ENCODE measurements at places on chromosomes 6 and 20.

DNA sequence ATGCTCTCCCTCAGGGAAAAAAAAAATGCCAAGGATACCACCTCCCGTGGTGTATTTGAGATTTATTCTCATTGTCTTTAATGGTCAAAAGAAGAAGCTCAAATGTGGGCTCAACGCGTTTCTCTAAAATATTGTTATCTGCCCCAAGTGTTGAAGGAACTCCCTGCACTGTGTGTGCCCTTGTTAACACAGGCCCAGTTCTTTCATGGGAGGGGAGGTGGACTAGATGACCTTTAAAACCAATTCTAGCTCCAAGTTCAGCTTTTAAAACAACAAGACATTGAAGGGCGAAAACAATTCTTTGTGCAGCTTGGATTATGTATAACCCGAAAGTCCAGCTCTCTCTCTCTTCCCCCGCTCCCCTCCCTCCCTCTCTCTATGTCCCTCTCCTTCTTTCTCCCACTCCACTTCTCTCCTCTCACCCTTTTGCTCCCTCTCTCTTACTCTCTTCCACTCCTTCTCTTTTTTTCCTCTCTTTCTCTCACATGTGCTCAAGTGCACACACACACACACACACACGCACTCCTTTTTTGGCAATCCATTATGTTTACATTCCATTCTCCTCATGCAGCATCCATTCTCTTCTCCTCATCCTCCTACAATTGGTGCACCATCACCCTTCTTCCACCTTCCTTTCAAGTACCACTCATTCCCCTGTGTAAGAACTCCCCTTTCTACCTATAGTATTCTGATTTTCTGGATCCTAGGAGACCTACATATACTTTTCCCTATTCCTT lies 8.5 kb downstream of the HLA-DMB start:
- DNase-seq, result no peak

- no peak for DNase-seq
Observed at GRCh38 chr20:13492001-13492481, 146.7 kb downstream of the TASP1 start.

DNA sequence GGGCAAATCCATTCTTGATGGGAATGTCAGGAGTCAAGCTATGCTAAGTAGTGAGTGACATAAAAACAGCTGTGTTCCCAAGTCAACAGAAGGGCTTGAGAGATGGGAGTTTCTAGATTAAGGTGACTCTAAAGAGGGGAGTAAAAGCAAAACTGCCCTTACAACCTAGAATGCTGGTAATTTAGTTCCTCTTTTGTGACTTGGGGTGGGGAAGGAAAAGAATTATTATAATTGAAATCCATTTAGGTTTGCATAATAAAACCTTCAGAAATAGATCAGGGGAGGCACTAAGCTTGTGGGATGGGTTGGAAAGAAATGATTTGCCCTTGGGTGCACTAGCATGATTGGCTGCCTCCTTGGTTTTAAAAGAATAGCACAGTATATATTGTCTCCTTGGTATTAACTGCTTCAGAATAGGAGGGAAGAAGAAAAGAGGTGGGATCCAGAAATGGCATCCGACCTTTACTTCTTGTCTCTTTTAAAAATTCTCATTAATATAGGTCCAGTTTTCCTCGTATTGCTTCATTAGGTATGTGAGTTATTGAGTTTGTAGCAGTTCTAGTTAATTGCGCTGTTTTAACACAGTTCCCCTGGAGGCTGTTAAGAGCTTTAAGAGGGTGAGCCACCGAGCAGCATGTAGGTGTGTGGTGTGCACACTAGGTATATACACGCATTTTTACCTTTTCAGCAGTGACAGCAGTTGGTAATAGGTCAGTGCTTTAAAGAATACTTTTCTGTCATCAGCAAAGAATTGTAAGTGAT lies 95.3 kb upstream of the VSTM2L start:
- no peak for DNase-seq

- no peak for DNase-seq
Observed at GRCh38 chr6:16006681-16007080, 122.2 kb upstream of the MYLIP start.

- no peak for DNase-seq
Observed at GRCh38 chr6:56637640-56638039, 5.0 kb downstream of the DST start.

GRCh38 chr6:164812706-164813105 lies 496.7 kb downstream of the C6orf118 start:
- no peak for DNase-seq

GRCh38 chr6:13079096-13079723 lies 249.1 kb downstream of the TBC1D7 start:
- DNase-seq, result no peak

DNA sequence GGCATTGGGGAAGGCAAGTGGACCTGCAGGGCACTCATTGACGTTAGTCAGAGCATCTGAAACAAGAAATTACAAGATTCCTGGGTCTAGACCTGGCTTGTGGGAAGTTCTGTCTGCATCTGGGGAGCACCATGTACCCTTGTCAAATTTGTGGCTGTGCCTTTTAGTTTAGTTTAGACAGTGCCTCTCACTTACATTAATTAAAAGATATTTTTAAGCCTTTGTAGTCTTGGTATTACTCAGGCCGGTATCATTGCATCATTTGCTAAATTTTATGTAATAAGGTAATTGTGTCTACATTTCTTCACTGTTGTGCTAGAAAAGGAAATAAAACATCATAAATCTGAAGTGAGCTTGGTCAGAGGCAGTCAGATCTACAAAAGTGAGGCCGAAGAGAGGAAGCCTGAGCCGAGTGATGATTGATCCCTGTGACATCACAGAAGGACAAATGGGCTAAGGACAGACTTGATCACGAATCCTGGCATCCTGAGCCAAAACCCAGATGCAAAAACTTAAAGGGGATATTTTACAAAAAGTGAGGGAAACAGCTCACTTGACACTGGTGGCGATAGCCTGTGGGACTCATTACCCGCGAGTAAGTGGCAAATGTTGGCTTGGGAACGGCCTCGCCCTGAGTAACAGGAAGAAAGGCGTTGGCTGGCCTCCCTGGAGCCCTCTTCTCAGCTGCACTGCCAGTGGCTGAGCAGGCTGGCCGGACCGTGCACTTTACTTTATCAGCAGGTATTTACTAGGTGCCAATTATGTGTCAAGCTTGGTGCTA lies 106.5 kb downstream of the TCP11 start:
- no peak for DNase-seq

GRCh38 chr6:30883685-30884520 lies at the start of gene DDR1:
TSS of gene DDR1 (plus strand) at chr6:30884519. CDS start at chr6:30888730, 4,211 bp downstream.
- DNase-seq, result peak; percentile 12

GRCh38 chr6:73569121-73569520 lies 48.3 kb upstream of the EEF1A1 start:
- no peak for DNase-seq

- DNase-seq, result no peak
Observed at GRCh38 chr6:29726001-29726400, 2.8 kb downstream of the HLA-F start.

DNA sequence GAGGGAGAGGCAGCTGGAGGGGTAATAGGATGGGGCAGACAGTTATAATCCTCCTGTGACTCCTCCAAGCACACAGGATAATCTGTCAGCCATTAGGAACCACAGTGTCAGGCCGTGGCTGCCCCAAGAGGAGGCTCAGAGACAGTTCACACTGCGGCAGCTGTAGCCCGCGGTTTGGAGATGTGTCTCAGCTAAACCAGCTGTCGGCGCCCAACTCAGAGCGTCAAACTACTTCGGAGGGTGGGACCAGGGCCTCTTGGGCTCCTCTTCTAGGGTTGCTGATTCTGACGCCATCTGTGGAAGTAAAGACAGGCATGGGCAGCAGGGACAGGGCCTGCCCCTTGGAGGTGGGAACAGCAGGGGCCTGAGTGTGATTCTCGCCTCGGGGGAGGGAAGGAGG lies 309.8 kb downstream of the CDC5L start:
- DNase-seq, result no peak

- peak; percentile 60 for DNase-seq
Observed at GRCh38 chr20:36645998-36646397, at the start of gene SLA2. TSS of gene SLA2 (minus strand) at chr20:36646196. CDS start at chr20:36641335, 4,861 bp downstream.

DNA sequence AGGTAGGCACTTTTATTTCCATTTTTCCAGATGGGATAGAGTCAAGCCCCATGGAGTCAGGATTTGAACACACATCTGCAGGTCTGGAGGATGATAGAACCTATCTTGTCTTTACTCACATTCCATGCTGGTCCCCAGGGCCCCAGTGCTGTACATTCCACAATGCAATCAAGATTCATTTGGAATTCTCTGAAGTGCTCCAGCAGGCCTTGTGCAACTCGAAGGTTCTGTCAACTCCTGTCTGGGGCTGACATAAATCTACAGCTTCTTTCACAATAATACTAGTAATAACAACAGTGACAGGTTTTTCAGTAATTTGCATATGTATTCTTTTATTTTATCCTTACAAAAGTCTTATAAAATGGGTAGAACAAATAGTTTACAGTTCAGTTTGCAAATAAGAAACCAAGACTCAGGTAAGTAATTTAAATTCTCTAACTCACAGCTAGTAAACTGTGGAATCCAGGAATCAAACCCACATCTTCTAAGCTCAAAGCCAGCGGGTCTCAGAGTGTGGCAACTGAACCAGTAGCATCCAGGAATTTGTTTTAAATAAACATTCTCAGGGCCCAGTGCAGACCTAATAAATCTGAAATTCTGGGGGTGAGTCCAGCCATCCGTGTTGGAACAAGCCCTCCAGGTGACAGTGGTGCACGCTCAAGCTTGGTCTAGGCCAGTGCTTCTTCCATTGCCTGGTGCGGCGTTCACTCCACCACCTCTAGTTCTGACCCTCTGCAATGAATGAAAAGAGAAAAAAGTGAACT lies 137.0 kb upstream of the TNFAIP3 start:
- DNase-seq, result no peak

- no peak for DNase-seq
Observed at GRCh38 chr6:151075527-151075926, 164.2 kb upstream of the AKAP12 start.

DNA sequence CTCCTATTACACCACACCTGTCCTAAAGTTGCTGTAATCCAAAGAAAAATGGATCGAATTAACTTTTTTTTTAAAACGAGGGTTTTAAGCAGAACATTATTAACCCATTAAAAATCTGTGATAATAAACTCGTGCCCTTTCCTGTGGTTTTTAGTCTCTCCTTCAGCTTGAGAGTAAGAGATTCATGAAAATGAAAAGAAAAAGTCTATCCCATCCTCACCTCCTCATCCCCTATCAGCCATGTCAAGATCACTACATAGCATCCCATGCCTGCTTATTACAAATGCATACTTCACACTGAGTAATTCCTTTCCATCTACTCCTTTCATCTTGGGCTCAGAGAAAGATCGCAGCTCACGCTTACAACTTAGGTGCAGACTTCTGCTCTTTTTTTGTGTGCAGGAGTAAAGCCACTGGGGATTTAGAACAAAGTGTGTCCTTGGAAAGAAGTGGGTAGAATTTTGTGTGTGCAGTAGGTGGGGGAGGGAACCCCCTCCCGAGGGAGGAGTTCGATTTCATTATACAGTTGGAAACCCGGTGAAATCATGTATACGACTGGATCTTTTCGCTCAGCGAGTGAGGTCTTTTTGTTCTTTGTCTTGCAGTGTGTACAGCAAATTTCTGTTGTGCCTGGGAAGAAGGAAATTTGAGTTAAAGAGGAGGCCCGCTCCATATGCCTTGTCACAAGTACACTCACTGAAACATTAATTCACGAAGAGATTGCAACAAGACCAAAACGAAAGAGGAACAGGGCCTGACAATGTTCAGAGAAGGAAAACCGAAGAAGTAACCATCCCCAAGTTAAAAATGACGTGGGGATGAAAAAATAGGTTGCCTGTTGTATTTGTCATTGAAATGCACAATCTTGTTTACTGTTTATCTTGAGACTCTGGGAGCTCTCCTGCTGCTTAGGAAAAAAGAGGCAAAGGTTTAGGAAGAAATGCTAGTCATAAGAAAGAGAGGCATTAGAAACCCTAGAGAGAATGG lies 146.5 kb upstream of the ZNF217 start:
- no peak for DNase-seq

GRCh38 chr6:166530211-166531095 lies 56.0 kb downstream of the RAMACL start:
- DNase-seq, result no peak

- DNase-seq, result no peak
Observed at GRCh38 chr6:150336299-150336698, 32.5 kb upstream of the IYD start.

GRCh38 chr6:124158024-124158423 lies 354.4 kb downstream of the NKAIN2 start:
- no peak for DNase-seq

GRCh38 chr20:22823119-22823518 lies 212.0 kb upstream of the SSTR4 start:
- no peak for DNase-seq

- no peak for DNase-seq
Observed at GRCh38 chr6:137588472-137588871, 94.3 kb upstream of the OLIG3 start.

- no peak for DNase-seq
Observed at GRCh38 chr6:84739866-84740208, 24.6 kb downstream of the TBX18 start.

- peak; percentile 81 for DNase-seq
Observed at GRCh38 chr6:291697-292505, at the start of gene DUSP22. TSS of gene DUSP22 (plus strand) at chr6:292487. CDS start at chr6:292540, 53 bp downstream.

- DNase-seq, result no peak
Observed at GRCh38 chr6:131000544-131000943, 62.5 kb downstream of the EPB41L2 start.

- no peak for DNase-seq
Observed at GRCh38 chr6:168468045-168468444, 27.1 kb downstream of the SMOC2 start.

- DNase-seq, result no peak
Observed at GRCh38 chr6:39197922-39198500, 31.3 kb downstream of the KCNK5 start.

GRCh38 chr20:59665656-59666555 lies 61.6 kb downstream of the PHACTR3 start:
- no peak for DNase-seq

GRCh38 chr6:32178547-32179440 lies 589 bp downstream of the RNF5 start:
- DNase-seq, result no peak

DNA sequence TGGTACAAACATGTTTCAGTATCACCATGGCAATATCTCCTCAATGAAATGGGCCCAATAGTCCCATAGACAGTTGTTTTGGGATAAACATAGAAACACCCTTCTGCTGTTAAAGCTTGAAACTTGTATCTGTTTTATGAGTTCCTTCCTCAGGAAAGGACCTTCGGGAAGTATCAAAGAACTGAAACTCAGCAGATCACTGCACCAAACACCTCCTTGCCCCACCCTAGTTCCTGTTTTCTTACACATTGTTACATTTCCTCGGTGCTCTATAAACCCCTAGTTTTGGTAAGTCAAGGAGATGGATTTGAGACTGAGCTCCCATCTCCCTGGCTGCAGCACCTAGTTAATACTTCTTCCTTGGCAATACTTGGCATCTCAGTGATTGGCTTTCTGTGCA lies 73.8 kb upstream of the ECI2 start:
- DNase-seq, result no peak

DNA sequence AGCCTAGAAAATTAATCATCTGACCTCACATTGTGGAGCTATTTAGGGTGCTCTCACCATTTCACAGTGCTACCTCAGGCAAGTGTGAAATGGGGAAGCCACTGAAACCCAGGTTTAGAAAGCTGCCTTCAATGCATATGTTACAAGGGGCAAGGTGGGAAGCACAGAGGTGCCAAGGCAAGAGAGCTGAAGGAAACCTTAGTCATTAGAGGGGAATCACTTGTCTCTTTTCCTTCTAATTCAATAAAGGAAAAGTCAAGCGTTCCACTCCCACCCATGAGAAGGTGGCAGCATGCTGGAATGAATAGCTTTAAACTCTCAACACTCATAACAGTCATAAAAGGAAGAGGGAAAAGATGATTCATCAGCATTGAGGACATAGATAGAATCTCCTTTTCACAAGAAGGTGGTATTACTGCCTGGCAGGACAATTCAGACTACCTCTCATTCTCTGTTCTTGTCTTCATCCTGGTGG lies 251.9 kb upstream of the IRAK1BP1 start:
- no peak for DNase-seq

Measured in activated gamma-delta T cell treated with anti-CD3 and anti-CD28 coated beads, Interleukin-2, amount 50 U/mL, for 16 hours (primary cell).